ENCODE measurements at places on chromosomes 1 and 21.

GRCh38 chr1:8165595-8166360, 139.7 kb upstream of the ERRFI1 start:
- no peak for DNase-seq

- no peak for DNase-seq
Observed at GRCh38 chr1:224213438-224214119, 30.5 kb downstream of the DEGS1 start.

DNA sequence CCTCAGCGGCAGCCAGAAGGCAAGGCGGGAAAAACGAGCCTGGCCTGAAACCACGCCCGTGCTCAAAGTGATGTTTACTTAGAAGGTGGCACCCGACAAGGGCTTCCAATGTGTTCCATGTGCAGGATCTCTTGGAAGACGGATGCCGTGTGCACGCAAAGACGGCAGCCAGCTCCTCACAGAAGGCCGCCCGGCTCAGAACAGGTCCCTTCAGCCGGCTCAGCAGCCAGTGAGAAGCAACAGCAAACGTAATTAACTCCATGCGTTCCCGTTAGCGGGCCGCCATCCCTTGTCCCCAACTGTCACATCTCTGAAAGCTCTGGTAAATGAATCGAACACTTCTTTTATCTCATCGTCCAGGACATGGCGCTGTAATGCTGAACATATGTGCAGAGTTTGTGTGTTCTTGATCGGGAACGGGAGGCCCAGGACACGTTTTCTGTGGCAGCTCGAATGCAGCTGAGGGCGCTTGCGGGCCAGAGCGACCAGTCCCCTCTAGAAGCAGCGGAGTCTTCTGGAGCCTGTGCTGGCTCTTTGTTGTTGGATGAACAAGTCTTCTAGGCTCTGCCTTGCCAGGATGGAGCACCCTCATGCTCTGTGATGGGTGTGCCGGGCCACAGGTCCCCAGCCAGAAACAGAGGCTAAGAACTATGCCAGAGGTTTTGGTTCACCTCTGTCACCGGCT, 94.6 kb upstream of the ARHGEF16 start:
- no peak for DNase-seq

GRCh38 chr1:184596950-184597645, 157.6 kb downstream of the EDEM3 start:
- DNase-seq, result no peak

- no peak for DNase-seq
Observed at GRCh38 chr21:19123525-19123924, 719.9 kb upstream of the TMPRSS15 start.

GRCh38 chr1:234408757-234409156, 35.5 kb downstream of the COA6 start:
- DNase-seq, result no peak

- no peak for DNase-seq
Observed at GRCh38 chr1:156286061-156286460, 1.9 kb downstream of the TMEM79 start.

- DNase-seq, result no peak
Observed at GRCh38 chr1:221431961-221432360, 309.9 kb downstream of the DUSP10 start.

- peak; percentile 75 for DNase-seq
Observed at GRCh38 chr1:21251773-21252471, 38.3 kb downstream of the ECE1 start.
